ENCODE measurements at places on chromosomes 7 and 10.

GRCh38 chr10:47104151-47104605 is 192.9 kb downstream of the PTPN20 start:
- no peaks in the 10 kb centered on the region for H3K36me3 ChIP-seq
- no peaks in the 10 kb centered on the region for H3K27me3 ChIP-seq
- no peak overlapping the region for H3K4me3 ChIP-seq
- no peak for DNase-seq
- no peak overlapping the region for H3K27ac ChIP-seq

DNA sequence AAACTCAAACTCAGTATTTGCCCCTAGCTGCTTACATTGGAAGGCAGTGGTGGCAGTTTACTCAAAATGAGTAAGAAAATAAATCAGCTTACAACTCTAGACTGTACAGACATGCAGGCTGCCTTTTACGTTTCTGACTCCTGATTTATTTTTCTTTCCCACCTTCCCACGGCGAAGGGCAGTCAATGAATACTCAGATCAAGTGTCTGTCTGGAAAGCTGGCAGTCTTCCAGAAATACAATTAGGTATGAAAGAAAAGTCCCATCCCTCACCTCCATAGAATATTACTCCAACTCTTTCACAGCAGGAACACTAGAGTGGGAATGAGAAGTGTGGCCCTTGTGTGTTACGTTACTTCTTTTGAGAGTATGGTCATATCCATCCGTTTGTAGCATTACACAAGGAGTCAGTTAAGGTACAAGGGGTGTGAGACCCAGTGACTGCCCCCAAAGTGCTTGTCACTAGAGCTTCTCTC is 1.3 kb upstream of the PAPSS2 start:
- peaks cover 14% of the 10 kb centered on the region for H3K4me1 ChIP-seq
- H3K4me3 ChIP-seq: no peak overlapping the region
- H3K36me3 ChIP-seq: no peaks in the 10 kb centered on the region
- peaks cover 51% of the 10 kb centered on the region for H3K27me3 ChIP-seq
- no peak for DNase-seq
- H3K27ac ChIP-seq: no peak overlapping the region

- DNase-seq: no peak
- peaks cover 14% of the 10 kb centered on the region for H3K4me1 ChIP-seq
- no peaks in the 10 kb centered on the region for H3K36me3 ChIP-seq
- H3K27ac ChIP-seq: no peak overlapping the region
- H3K4me3 ChIP-seq: no peak overlapping the region
Observed at GRCh38 chr7:143394068-143394467, 12.9 kb downstream of the ZYX start.

GRCh38 chr7:26657206-26657641 is 207.2 kb downstream of the SKAP2 start:
- no peaks in the 10 kb centered on the region for H3K27me3 ChIP-seq
- DNase-seq: no peak
- no peak overlapping the region for H3K4me3 ChIP-seq
- no peak overlapping the region for H3K27ac ChIP-seq
- H3K4me1 ChIP-seq: no peaks in the 10 kb centered on the region

DNA sequence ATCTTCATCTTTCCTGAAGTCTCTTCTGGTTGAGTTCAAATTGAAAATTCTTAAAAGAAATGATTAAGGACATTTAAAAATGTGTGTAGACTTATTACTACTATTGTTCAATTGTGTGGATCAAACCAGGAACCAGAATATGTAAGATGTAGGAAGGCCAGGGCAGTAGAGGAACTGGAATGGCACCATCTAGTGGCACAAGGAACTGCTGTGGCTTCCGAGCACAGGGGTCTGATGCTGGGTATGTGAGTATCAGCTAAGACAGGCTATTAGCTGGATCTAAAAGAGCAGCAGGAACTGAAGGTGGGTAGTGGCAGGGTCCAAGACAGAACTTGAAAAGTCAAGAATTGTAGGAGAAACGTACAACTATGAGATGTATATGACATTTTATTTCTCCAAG is 247.3 kb downstream of the SEMA3A start:
- no peak overlapping the region for H3K27ac ChIP-seq
- DNase-seq: no peak
- H3K4me1 ChIP-seq: no peaks in the 10 kb centered on the region
- H3K4me3 ChIP-seq: no peak overlapping the region
- no peaks in the 10 kb centered on the region for H3K27me3 ChIP-seq
- H3K36me3 ChIP-seq: no peaks in the 10 kb centered on the region

- H3K4me3 ChIP-seq: no peak overlapping the region
Observed at GRCh38 chr7:54778696-54779540, 19.9 kb upstream of the SEC61G start.

- H3K27me3 ChIP-seq: peaks cover 31% of the 10 kb centered on the region
- H3K36me3 ChIP-seq: no peaks in the 10 kb centered on the region
- peaks cover 34% of the 10 kb centered on the region for H3K4me1 ChIP-seq
- no peak for DNase-seq
- H3K27ac ChIP-seq: no peak overlapping the region
Observed at GRCh38 chr7:151246851-151247580, 1.5 kb downstream of the SMARCD3 start.

- H3K4me3 ChIP-seq: peak overlapping the region; percentile 25
- peaks cover 18% of the 10 kb centered on the region for H3K4me1 ChIP-seq
- peak; percentile 47 for DNase-seq
- H3K36me3 ChIP-seq: peaks cover 10% of the 10 kb centered on the region
- no peak overlapping the region for H3K27ac ChIP-seq
Observed at GRCh38 chr10:132703419-132704007, 82.4 kb downstream of the NKX6-2 start.

DNA sequence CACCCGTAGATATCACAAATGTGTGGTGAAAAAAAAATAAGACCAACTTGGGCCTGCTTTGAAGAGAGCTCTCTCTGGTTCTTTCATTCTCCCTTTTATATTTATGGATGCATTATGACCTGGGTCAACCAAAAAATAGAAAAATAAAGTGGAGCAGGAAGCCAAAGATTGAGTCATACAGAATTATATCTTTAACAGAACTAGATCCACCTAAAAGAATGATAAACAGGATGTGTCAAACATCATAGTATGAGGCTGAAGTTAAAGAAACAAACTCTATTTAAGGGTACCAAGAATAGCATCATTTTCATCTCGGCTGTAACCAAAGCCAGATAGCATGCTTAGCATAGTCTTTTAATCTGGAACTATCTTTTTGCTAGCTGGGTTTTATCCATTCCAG is 28.8 kb upstream of the NMT2 start:
- no peak overlapping the region for H3K4me3 ChIP-seq
- no peak overlapping the region for H3K27ac ChIP-seq
- H3K27me3 ChIP-seq: no peaks in the 10 kb centered on the region
- H3K36me3 ChIP-seq: no peaks in the 10 kb centered on the region
- no peak for DNase-seq

GRCh38 chr7:52009181-52009580 is 692.6 kb upstream of the COBL start:
- H3K4me3 ChIP-seq: no peak overlapping the region
- DNase-seq: no peak
- no peaks in the 10 kb centered on the region for H3K27me3 ChIP-seq
- H3K4me1 ChIP-seq: no peaks in the 10 kb centered on the region
- no peak overlapping the region for H3K27ac ChIP-seq

DNA sequence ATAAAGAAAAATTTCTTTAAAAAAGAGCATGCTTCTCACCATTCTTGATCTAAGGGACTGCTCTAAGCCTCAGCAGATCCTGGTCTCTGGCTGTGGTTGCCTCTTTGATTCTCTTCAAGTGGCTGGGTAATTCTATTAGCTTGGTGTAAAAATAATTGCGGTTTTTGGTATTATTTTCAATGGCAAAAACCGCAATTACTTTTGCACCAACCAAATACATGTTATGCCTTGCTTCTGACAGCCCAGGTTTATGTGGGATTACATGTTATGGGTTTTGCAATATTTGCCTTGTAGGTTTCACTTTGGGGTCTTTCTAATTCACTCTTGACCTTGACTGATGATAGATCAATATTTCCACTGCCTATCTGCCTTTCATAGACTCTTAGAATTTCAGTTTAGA is 20.0 kb upstream of the CREB5 start:
- no peaks in the 10 kb centered on the region for H3K36me3 ChIP-seq
- DNase-seq: no peak
- H3K4me1 ChIP-seq: peaks cover 2% of the 10 kb centered on the region
- no peak overlapping the region for H3K4me3 ChIP-seq
- H3K27me3 ChIP-seq: peaks cover 57% of the 10 kb centered on the region
- no peak overlapping the region for H3K27ac ChIP-seq

- H3K4me1 ChIP-seq: peaks cover 9% of the 10 kb centered on the region
- no peak overlapping the region for H3K4me3 ChIP-seq
- no peaks in the 10 kb centered on the region for H3K27me3 ChIP-seq
- no peak for DNase-seq
Observed at GRCh38 chr10:5265139-5265538, 68.5 kb downstream of the AKR1C4 start.

- H3K4me1 ChIP-seq: peaks cover 29% of the 10 kb centered on the region
- no peak for DNase-seq
- no peaks in the 10 kb centered on the region for H3K27me3 ChIP-seq
- no peak overlapping the region for H3K27ac ChIP-seq
Observed at GRCh38 chr10:114073395-114074186, 29.9 kb downstream of the ADRB1 start.

- H3K27me3 ChIP-seq: peaks cover 32% of the 10 kb centered on the region
- peaks cover 6% of the 10 kb centered on the region for H3K36me3 ChIP-seq
- DNase-seq: no peak
- no peak overlapping the region for H3K27ac ChIP-seq
Observed at GRCh38 chr7:149680331-149681025, 92.9 kb downstream of the ZNF467 start.

DNA sequence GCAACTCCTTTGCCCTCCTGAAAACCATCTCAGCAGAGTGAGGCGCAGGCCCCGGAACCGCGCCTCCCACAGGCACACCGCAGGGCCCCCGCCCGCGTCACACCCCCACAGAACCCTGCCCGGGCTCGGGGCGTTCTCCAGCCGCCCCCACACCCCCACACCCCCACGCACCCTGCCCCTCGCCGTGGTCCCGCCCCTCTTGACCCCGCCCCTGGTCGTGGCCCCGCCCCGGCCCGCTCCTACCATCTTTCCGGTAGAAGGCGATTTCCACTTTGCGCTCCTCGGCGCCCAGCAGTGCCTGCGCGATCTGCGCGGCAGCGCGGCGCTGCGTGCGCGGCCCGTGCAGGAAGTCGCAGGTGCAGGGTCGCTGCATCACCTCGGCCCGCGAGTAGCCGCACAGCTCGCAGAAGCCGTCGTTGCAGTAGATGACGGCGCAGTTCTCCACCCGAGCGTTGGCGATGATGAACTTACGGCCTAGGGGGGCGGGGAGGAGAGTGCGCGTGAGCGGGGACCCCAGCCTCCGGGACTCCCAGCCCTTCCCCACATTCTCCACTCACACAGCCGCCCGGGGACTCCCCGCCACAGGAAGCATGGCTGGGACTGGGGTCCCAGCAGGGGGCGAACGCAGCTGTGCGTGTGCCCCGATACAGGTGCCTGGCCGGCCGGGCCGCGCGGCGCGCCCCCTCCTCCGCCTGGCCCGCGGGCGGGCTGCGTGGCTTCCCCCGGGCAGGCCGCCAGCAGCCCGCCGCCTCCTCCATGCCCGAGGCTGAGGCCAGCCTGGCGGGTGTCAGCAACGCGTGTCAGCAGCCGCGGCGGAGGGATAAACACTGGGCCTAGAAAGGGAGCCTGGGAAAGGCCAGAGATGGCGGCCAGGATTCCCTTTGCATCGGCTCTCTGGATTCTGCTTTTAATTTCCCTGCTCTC is 3.4 kb downstream of the KCNH2 start:
- peak; percentile 76 for DNase-seq
- peak overlapping the region; percentile 76 for H3K4me3 ChIP-seq
- peaks cover 20% of the 10 kb centered on the region for H3K27me3 ChIP-seq
- peaks cover 4% of the 10 kb centered on the region for H3K36me3 ChIP-seq

DNA sequence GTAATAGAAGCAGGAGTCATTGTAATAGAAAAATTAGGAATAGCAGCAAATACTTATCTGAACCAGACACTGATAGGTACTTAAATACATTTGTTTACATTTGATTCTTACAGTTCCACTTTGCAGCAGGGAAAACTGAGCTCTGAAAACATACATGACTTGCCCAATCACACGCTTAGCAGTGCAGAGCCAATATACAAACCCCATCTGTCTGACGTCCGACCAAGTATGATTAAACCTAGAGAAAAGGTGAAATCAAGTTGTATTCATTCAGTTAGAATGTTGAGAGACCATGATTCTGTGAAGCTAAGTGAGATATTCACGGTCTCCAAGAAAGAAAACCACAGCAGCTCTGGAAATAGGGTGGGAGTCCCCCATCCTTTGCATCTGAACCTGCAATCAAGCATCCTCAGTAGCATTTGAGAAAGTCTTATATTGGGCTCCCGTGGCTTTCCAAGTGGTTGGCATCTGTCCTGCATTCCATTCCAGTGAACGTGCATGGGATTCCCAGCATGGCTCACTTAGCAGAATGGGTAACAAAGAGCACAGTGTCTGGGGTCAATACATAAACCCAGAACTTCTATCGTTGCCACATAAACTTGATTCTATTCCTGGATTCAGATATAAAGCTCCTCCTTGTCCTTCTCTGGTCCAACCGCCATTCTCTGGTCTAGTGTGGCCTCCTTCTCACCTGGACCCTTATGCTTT is 148.7 kb upstream of the RSU1 start:
- H3K27ac ChIP-seq: no peak overlapping the region
- H3K4me1 ChIP-seq: peaks cover 20% of the 10 kb centered on the region
- DNase-seq: no peak
- H3K4me3 ChIP-seq: no peak overlapping the region
- H3K36me3 ChIP-seq: no peaks in the 10 kb centered on the region
- H3K27me3 ChIP-seq: peaks cover 7% of the 10 kb centered on the region

DNA sequence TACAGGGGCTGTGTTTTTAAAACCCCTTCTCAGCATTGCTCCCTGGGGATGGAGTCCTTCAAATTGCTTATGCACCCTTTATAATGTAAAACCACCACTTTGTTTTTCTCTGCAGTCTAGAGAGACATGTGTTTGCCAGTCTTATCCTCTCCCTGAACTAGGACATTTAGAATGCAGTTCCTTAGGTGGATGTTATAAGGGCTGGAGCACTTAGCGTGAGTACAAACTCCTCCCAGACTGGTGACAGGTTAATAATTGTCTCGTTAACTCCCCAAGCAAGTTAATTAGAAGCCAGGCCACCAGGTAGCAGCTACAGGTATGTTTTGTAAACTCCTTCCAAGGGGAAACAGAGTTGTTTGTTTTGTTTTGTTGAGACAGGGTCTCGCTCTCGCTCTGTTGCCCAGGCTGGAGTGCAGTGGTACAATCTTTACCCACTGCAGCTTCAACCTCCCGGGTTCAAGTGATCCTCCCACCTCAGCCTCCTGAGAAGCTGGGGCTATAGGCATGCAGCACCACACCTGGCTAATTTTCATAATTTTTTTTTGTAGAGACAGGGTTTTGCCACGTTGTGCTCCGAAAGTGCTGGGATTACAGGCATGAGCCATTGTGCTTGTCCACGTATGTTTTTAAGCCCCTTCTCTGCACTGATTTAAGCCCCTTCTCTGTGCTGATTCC is 100.2 kb downstream of the FAM107B start:
- DNase-seq: no peak
- H3K4me3 ChIP-seq: no peak overlapping the region
- no peaks in the 10 kb centered on the region for H3K27me3 ChIP-seq
- H3K4me1 ChIP-seq: peaks cover 18% of the 10 kb centered on the region
- H3K27ac ChIP-seq: no peak overlapping the region

GRCh38 chr10:93221521-93221920 is 147.8 kb downstream of the CYP26A1 start:
- H3K27ac ChIP-seq: no peak overlapping the region
- H3K27me3 ChIP-seq: peaks cover 2% of the 10 kb centered on the region
- H3K4me1 ChIP-seq: no peaks in the 10 kb centered on the region
- no peaks in the 10 kb centered on the region for H3K36me3 ChIP-seq

Data from natural killer cell treated with Interleukin-12 subunit alpha and Interleukin-12 subunit beta and Interleukin-15 and Interleukin-18, amount 100 ng/mL, for 72 hours (primary cell).